ENCODE measurements at places on chromosomes 6 and 20.

GRCh38 chr6:116386581-116387299, 16.0 kb downstream of the DSE start:
- peak; percentile 13 for DNase-seq

GRCh38 chr6:161631676-161632194, 357.9 kb upstream of the AGPAT4 start:
- DNase-seq = peak; percentile 17

- no peak for DNase-seq
These were observed 367.2 kb downstream of the SMOC2 start for GRCh38 chr6:168808232-168808631.

GRCh38 chr20:22282696-22283095, 301.7 kb downstream of the FOXA2 start:
- DNase-seq = no peak

DNA sequence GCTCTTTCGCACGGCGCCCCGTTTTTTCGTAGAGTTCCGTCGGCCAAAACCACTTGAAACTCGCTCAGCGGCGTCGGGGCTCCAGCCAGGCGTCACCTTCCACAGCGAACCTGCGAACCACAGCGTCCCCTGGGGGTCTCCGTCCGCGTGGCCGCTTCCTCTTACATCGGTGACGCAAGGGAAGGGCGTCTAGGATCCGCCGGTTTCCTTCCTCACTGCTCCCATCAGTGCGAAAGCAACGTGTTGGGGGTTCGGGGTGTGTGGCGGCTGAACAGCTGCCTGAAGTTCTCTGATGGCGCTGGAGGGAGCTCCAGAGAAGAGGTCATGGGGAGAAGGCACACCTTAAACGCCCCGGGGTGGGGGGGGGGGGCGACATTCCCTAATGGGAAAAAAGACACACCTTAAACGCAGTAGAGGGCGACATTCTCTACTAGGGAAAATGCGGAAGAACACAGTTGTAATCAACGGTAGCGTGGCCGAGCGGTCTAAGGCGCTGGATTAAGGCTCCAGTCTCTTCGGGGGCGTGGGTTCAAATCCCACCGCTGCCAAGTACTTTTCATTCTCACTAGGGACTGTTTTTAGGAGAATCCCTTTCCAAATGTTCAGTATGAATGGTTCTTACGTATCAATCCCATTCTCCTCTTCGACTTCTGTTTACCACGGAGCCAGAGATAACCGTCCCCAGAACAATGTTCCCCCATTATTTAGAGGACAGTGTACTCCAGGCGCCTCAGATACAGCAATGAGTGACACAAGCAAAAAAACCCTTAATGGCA, 16.4 kb downstream of the ZNF311 start:
- peak; percentile 52 for DNase-seq

DNA sequence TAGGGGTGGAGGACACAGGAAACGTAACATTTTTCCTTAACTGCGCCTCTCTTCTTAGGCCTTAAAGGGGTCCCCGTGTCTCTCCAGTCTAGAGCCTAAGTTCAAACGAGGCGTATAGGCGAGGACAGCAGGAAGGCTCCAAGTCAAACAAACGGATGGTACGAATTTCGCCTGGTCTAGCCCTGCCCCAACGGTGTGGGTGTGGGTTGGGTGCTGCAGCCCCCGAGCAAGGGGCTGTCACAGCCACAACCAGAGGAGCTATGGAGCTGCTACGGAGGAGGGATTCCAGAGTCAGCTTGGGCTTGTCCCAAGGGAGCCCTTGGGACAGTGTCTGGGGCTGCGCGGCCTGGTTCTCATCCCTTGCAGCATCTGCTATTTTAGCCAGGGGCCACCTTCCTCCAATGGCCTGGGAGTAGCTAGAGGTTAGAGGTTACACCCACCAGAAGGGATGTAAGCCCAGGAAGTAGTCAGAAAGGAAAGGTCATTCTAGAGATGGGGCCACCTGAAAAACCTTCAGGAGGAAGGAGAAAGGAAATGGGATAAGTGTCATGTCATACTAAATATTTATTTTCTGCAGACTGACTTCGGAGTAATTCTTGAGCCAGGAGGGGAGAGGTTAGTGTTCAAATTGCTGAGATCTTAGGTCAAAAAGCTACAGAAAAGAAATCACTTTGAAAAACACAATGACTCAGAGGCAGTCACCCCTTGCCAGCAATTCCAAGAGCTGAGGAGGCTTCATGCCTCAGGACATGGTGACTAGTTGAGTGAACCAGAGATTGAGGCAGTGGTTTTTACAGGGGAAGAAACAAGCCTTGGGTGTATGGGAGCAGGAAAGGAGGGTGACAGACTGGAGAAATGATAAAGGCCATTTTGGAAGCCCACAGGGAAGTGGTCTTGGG, 21.7 kb downstream of the VPS52 start:
- DNase-seq = peak; percentile 45

DNA sequence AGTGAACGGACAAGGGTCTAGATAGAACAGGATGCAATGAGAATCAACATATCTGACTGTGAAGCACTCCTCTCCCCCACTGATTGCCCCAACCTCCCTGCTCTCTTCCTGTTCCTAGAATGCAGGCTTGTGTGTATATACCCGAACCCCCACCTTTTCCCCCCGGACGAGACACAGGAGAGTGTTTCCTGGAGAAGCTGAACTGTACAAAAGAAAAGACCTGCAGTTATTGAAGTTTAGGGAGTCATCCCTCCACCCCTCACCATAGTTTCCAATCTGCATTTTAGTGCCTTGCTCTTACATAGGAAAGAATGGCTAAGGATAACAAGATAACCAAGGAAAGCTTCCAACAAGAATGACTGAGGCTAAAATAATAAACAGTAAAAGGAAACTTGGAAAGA, 55.5 kb upstream of the PDE10A start:
- no peak for DNase-seq

GRCh38 chr6:25302677-25303128, 23.5 kb downstream of the CARMIL1 start:
- peak; percentile 51 for DNase-seq

GRCh38 chr6:103011605-103012004, 1618.1 kb downstream of the GRIK2 start:
- no peak for DNase-seq

DNA sequence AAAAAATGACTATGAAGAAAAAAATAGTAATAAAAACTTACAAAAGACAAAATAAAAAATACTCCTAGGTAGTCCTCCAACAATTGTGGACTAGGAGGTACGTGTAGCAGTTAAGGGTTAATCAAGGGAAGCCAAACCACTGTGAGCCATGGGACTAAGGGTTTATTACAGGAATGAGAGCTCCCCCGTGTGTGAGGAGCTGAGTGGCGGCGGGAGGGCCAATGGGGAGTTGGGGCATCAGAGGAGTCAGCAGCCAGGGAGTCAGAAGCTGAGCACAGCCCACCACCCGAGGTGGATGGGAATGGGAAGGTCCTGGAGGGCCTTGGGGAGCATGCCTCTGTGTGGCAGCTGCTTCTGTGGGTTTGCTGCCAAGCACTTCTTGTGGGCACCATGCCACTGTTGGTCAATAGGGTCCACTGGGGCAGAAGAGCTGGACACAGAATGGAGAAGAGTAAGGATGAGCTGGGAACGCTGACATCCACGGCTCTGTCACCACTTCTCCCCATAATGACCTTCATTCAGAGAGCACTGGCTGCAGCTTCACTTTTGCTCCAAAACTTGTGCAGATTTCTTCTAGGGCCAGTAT, 373.3 kb downstream of the CDKAL1 start:
- no peak for DNase-seq

DNA sequence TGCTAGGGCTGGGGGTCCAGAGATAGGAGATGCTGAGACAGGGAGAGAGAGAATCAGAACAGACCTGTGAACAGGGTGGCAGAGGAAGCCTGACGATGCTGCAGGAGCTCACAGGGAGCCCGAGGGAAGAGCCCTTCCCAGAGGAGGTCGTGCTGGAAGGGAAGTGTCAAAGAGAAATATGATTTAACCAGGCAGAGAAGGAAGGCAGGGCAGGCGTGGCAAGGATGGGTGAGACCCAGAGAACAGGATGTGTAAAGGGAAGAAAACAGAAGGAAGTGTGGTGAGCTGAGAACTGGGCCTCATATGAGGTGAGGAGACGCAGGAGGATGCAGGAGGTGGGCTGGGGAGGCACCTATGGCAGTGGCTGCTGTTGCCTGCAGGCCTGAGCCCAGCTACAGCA, 105.6 kb downstream of the ZDHHC14 start:
- DNase-seq = no peak

DNA sequence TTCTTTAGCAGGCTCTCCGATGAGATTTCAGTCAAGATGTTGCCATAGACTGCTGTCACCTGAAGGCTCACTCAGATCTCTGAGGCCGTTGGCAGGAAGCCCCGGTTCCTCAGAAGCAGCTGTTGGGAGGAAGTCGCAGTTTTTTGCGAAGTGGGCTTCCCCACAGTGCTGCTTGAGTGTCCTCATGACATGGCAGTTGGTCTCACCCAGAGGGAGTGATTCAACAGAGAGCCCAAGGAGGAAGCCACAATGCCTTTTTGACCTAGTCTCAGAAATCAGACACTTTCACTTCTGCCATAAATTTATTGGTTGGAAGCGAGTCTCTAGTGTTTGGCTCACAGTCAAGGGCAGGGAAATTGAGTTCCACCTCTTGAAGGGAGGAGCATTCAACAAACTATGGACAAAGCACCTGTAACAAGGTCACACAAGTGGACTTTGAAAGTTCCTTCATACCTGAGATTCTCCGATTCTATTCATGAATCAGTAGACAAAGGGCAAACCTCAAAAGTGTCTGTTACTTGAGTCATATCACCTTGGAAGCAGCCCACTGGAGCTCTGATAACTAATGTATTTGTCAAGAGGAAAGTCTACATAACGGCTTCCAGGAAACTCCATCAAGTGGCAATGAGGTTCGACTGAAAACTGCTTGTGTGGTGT, 208.3 kb downstream of the TASP1 start:
- no peak for DNase-seq

Data from AG08396 (cell line).